ENCODE measurements at places on chromosomes 12 and 14.

DNA sequence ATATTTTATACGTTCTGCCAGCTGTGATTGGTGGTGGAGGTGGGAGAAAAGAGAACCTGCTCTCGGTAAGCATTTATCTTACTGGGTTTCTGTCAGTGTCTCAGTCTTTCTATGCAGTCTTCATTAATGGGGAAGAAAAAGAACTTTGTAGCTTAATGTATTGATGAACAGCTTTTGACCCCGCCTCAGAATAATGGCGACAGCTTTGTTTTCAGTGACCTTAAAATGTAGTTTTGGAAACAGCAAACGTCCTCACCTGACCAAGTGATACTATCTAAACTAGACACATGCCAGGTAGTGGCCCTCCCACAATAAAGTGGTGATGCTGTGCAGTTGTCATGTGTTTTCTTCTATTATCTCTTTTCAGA is 1.4 kb downstream of the DACT1 start:
- DNase-seq, result no peak

GRCh38 chr14:72201645-72202044 is 269.4 kb downstream of the RGS6 start:
- no peak for DNase-seq

DNA sequence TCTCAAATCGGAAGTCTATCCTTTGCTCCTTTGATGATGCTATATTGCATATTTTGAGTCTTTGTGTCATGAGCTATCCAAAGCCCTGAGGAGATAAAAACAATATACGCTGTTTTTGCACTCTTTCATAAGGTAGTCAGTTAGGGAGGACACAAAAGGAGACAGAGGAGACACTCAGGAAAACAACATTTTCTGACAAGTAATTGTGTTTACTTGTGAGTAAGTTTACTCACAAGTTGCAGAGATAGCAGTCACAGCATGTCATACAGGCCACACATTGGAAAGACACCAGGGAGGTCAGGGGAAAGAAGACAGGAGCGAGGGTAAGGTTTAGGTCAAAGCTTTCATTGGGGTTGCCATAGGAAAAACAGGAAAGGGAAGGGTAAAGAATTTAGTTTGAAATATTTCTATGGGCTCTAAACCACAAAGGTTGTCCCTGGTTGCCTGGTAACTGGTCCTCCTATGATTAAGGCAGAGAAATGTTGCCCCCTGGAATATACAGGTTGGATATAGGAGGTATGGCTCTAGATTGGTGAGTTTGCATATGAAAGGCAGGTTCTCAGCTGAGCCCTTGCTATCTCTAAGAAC is 7.4 kb upstream of the GABARAPL1 start:
- no peak for DNase-seq

- DNase-seq, result no peak
Observed at GRCh38 chr14:72657214-72657921, 236.5 kb downstream of the DPF3 start.

DNA sequence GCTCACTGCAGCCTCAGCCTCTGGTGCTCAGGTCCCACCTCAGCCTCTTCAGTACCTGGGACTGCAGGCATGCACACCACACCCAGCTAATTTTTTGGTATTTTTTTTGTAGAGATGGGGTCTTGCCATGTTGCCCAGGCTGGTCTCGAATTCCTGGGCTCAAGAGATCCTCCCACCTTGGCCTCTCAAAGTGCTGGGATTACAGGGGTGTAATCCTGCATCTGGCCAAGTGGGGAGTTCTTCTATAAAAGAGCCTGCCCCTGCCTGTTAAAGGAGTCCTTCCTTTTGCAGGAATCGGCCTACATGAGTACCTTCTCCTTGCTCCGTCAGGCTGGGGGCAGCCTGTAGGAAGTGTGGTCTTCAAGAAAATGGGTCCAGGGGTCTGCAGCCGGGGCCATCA is 54.1 kb upstream of the RASSF3 start:
- no peak for DNase-seq

GRCh38 chr12:67884596-67884995 is 104.7 kb upstream of the IFNG-AS1 start:
- no peak for DNase-seq

- no peak for DNase-seq
Observed at GRCh38 chr14:40188006-40188405, 755.8 kb upstream of the FBXO33 start.

- DNase-seq, result no peak
Observed at GRCh38 chr12:527241-527640, 67.5 kb downstream of the B4GALNT3 start.

DNA sequence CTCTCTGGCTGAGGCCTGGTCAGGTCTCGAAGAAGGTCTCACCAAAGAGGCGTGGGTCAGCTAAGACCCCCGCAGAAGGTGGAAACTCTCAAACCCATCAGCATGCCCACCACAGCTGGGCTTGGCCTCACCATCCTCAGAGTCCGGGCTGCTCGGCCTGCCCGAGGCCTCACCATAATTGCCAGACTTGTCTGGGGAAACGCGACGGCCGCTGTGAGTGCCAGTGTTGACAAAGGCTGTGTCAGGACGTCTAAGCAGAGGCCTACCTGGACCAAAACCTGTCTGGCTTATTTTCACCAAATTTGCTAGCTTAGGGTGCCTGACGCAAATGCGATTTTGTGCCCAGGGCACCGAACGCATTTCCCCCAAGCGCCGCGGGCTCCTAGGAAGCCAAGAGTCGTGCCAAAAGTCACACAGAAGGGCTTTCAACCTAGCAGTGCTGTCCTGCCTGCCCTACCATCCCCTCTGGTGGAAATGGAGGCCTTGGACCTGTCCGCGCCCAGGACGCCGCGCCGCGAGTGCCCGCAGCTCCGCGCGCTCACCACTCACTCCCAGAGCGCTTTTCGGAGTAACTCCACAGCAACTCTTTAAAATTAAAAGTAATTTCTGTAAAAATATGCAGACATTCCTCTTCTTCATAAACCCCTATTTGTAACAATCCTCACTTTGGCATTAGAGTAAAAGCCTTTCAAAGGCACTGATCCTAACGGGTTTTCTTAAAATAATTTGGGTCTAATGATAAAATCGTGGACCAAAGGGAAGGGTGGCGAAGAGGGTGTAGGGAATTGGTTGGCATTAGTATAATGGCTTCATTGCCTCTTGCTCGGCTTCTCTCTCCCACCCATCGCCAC is 1.2 kb upstream of the ALX1 start:
- DNase-seq, result no peak

DNA sequence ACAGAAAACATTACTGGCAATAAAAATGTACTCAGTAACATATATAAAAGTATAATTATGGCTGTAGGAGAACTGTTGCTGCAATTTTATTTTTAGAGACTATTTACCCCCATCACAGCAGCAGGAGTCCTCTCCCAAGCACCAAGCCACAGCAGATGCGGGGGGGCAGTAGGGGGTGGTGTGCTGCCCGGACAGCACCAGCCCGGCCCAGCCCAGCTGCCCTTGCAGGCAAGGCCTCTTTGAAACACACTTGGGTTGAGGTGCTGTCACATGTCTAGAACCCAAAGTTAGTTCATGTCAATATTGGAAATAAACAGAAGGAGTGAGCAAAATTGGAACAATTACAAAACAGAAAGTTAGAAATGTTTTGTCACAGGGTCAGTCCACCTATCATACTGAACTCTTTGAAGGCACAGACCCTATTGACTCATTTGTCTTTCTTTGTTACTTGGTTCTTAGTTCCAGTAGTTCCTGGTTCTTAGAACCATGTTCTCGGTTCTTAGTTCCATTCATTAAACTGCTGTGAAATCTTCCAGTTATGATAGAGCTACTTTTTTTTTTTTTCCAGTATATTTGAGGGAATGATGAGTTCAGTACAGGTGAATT is 22.7 kb downstream of the CCNK start:
- DNase-seq, result no peak

GRCh38 chr12:14135996-14136395 is 154.6 kb upstream of the GRIN2B start:
- no peak for DNase-seq

DNA sequence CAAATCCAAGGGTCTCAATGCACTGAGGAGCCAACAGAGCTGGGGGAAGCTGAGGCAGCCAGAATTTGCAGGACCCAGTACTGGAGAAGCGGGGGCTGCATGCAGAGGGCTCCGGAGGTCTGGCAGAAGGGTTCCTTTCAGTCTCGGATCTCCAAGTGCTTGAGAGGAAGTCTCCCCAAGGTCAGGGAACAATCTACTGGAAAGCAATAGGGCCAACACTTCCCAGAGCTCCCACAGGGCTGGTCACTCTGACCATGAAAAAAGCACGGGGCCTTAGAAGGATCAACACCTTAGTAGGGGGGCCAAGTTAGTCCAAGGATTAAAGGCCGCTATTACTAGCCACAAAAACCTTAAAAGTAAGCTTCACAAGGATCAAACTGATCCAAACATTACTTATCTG is 31.7 kb downstream of the SPPL3 start:
- DNase-seq, result no peak

DNA sequence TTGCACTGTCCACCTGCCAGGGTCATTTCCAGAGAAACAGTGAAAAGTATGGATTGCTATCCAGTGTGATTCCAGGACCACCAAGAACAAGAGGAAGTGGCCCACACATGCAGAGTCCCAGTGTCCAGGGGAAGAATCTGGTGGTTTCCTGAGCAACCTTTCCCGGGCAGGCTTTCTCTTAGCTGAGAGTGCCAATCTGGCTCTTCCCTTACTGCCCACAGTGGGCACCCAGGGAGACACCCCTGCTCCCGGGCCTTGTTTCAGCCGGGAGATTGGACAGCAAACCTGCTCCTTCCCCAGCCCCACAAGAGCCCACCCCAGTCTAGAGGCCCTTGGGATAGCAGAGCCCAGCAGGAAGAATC is 62.1 kb downstream of the VWF start:
- no peak for DNase-seq

GRCh38 chr12:1908758-1909157 is 9.7 kb downstream of the CACNA2D4 start:
- no peak for DNase-seq

- DNase-seq, result no peak
Observed at GRCh38 chr12:42683933-42684801, 94.6 kb upstream of the PRICKLE1 start.

DNA sequence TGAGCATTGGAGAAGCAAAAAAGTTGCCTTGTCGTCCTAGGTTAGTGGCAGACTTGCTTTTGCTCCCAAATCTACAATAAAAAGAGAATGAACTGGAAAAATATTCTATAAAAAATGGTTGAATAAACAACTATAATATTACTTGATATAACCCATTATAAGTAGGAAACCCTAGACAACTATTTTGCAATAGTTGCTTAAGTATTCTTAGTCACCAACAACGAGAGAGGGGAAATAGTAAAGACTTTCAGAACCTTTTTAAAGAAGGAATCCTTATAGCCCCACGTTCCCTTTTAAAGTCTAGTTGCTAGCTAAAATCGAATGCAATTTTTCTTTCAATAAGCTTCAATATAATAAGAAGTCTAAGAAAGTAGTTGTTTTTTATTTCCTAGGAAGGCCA is 17.5 kb downstream of the AQP6 start:
- DNase-seq, result peak; percentile 34

DNA sequence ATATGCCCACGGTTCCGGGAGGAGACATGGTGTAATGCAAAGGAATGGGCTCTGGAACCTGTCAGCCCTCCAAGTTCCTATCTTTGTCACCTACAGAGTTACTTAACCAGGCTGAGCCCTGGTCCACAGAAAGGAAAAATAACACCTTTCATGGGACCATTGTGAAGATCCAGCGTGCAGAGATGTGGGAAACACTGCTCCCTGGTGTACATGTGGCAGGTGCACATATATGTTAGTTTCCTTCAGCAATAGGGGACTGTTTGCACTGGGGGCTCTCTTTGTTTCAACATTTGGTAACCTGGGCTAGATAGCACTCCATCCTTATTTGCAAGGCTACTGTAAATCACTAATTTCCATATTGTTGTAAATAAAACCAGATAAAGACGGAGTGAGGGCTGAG is 72.3 kb downstream of the ANO2 start:
- DNase-seq, result no peak

GRCh38 chr12:100199347-100200149 is 1.1 kb upstream of the ACTR6 start:
- DNase-seq, result no peak
